ENCODE measurements at places on chromosomes 1 and 21.

- no peak for DNase-seq
These were observed 302.0 kb downstream of the DUSP10 start for GRCh38 chr1:221439747-221440501.

GRCh38 chr21:24045775-24046215 is 1561.5 kb downstream of the MRPL39 start:
- peak; percentile 48 for DNase-seq

DNA sequence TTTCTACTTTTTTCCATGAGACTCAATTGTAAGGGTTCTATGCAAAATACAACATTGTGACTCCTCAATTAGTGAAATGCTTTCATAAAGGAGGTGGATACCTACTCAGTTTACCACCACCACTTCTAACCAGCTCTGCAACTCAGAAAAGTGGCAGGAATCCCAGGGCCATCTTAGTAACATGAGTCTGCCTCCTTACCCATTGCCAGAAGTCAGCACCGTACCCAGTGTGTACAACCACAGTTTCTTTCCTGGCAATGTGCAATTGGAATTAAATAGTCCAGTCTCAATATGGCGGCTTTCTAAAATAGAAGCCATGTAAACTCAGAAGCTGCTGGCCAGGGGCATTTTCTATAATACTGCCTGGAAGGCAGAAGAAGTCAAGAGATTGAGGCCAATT is 32.1 kb downstream of the TESK2 start:
- no peak for DNase-seq

- no peak for DNase-seq
These were observed 6.4 kb downstream of the TMPRSS3 start for GRCh38 chr21:42389449-42389835.

GRCh38 chr1:85116856-85117255 is 68.6 kb upstream of the MCOLN3 start:
- DNase-seq, result peak; percentile 18

- no peak for DNase-seq
These were observed 36.6 kb downstream of the WNT3A start for GRCh38 chr1:228043281-228043848.

DNA sequence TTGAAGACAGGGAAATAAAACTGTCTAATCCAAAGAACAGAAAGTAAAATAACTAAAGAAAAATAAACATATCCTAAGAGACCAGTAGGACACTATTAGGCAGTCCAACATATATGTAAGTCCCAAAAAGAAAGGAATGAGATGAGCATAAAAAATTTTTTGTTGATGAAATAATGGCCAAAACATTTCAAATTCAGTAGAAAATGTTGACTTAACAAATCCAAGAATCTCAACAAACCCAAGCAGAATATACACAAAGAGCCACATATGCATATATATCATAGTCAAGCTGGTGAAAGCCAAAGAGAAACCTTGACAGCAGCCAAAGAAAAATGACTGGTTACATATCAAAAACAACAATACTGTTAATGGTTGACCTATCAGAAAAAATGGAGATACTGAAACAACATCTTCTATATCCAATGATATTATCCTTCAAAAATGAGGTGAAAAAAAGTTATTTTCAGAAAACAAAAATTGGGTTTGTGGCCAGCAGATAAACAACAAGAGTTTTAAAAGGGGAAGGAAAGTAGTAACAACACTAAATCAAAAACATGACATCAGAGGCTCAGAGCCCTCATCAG is 26.4 kb downstream of the ZNF644 start:
- DNase-seq, result no peak

GRCh38 chr1:109186733-109187086 is 27.0 kb upstream of the SARS1 start:
- DNase-seq, result no peak

DNA sequence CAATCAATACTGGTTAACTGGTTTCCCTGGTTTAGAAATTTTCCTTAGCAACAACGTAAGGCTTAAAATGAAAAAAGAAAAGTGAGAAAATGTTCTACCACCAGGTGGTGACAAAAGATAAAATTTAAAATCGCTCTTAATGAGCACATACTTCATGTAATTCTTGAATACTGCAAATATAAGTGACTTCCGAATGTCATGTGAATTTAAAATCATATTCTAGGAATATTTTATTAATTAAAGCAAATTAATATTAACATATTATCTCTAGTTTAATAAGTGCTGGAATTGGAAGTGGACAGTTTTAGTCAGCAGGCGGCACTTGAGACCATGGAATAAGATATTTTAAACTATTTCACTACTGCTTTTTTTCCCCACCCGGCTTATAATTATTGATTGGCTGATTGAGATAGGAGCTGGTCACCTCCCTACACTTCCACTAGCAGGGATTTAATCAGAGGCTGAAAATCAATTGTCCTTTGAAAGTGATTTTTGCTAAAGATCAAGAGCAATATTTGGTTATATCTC is 5.0 kb upstream of the ADAMTS1 start:
- DNase-seq, result peak; percentile 63

DNA sequence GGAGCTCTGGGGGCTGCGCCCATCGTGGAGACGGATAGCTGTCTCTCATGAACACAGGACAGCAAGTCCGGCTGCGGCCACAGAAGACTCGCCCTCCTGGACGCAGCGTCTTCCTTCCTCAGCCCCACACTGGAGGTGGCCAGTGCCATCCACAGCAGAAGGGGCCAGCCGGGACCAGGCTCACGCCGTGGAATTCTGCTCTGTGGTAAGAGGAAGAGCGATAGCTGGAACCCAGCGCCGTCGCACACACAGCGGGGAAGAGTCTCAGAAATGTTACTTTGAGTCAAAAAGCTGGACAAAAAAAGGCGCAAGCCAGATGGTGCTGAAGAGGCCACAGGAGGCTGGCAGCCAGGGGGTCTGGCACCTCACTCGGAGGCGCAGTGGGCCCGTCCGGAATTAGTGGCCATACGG is 113.9 kb upstream of the COL6A1 start:
- no peak for DNase-seq

- DNase-seq, result no peak
These were observed 6.7 kb upstream of the TSEN15 start for GRCh38 chr1:184044603-184045376.

GRCh38 chr21:29771491-29772066 is 168.2 kb downstream of the GRIK1 start:
- DNase-seq, result no peak

DNA sequence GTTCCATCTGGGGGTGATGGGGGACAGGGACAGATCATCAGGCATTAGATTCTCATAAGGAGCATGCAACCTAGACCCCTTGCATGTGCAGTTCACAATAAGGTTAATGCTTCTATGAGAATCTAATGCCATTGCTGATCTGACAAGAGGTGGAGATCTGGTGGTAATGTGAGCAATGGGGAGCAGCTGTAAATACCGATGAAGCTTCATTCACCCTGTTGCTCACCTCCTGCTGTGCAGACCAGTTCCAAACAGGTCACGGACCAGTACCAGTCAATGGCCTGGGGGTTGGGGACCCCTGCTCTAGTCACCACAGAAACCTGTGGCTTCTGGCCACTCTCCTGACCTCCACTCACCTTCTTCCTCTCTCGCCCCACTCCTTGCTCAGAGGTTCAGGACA is 229.9 kb downstream of the PTPRU start:
- no peak for DNase-seq

DNA sequence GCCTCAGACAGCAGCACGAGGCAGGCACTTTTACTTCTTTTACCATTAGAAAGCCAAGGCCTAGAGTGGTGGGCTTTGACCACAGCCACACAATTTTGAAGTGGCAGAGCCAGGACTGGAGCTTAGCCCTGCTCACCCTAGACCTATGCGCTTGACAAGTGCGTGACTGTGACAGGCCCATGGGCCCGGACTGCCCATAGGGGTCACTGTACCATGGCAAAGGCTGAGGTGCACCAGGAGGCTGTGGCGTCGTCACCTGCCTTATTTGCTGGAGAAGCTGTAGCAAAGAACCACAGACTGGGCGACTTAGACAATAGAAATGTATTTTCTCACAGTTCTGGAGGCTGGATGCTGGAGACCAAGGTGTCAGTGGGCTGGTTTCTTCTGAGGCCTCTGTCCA is 2.6 kb upstream of the TMEM82 start:
- peak; percentile 26 for DNase-seq

DNA sequence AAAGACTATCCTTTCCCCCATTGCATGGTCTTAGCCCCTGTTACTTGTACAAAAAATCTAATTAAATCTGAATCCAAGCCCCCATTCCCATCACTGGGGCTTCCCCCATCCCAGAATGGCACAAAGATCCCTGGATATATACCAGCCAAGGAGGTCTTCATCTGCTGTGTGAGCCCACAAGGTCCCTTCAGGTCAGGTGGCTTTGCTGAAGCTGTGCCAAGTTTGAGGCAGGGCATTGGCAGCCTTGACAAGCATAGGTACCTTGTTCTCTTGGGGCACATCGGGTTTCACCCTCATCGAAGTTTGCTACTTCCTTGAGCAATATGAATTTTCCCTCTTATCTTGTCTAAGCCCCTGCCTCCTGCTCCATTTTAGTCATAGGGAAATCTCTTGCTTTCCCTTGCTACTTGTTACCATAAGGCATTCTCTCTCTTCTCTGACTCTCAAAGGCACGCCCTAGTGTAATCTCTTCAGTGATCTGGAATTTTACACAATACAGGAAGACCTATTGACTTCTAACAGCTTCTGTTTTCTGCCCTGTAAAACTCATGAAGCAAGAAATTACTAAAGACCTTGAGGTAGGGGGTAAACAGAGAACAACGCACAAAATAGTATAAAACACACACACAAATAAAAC is 71.4 kb upstream of the COG2 start:
- DNase-seq, result peak; percentile 13

DNA sequence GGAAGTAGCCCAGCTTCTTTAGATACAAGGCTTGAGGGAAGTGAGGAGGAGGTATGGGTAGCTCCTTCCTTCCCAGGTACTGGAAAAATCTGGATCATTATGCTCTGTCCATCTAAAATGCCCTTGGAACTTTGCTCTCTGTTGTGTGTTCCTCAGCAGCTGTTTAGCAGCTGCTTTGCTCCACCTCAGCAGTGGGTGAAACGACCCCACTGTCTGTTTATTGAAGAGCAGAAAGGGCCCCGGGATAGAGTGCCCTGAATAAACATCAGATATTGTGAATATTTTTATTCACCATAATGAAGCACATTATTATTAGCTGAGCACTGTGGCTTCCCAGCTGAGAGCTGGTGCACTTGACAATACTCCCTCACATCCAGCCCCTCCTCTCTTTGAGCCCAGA is 237.9 kb downstream of the PBX1 start:
- DNase-seq, result no peak

GRCh38 chr1:246147524-246148461 is 359.3 kb downstream of the SMYD3 start:
- no peak for DNase-seq

DNA sequence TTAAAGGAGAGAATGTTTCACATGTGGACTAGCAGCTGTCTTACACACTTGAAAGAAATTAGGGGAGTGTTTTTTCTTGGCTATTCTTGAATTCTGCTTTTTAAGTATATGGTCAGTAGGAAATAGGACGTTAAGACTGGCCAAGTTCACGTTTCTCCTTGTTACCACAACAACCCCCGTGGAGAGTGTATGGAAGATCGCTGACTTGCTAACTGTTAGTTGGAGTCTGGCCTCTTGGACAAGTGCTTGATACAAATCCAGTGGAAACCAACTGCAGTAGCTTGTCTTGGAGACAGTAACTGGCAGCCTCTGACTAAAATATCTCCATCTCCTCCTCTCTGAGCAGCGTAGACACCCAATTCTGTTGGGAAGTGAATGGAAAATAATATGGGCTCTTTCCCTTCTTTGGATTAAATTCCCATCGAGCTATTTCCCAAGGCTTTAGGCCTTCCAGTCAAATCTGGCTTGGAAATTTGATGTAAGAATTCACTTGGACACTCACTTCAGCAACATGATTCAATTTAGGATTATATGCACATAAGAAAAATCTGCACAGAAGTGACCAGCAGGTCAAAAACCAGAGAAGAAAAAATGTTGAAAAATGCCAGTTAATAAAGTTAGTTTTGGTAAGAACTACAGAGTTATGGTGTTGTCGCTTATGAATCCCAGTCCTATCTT is 3.6 kb upstream of the NFIA start:
- peak; percentile 39 for DNase-seq

- DNase-seq, result no peak
These were observed 50.7 kb upstream of the GPR157 start for GRCh38 chr1:9179463-9180110.

DNA sequence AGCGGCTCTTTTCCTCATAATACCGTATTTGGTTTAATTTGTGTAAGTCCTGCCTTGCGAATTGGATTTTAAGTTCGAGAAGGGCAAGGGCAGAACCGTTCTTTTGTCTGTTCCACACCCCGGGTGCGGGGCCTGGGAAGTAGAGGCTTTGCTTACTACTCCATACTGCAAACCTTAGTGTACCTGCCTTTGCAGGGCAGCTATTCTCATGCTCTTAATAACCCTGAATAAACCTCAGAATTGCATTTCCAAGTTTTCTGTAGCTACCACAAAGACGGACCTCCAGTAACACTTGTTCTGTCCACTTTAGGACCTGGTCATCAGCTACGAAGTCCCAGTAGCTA is 657 bp upstream of the HNRNPU start:
- peak; percentile 56 for DNase-seq

GRCh38 chr1:6667139-6667538 is 34.5 kb downstream of the DNAJC11 start:
- no peak for DNase-seq

DNA sequence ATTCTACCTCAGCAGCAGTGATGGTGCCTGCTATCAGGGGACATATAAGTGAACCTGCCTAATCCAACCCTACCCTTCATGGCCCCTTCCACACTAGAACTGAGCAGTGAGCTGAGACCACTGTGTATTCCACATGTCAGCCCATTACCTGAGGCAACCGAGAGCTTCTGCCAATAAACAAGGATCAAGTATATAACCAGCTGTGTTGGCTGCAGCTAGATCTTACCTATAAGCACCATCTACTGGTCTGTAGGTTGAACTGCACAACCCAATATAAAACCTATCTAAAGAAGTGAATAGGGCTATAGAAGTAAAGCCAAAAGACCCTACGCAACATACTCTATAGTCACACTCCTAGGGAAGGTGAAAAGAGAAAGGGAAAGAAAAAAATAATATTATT is 376.9 kb downstream of the HHIPL2 start:
- DNase-seq, result peak; percentile 71

DNA sequence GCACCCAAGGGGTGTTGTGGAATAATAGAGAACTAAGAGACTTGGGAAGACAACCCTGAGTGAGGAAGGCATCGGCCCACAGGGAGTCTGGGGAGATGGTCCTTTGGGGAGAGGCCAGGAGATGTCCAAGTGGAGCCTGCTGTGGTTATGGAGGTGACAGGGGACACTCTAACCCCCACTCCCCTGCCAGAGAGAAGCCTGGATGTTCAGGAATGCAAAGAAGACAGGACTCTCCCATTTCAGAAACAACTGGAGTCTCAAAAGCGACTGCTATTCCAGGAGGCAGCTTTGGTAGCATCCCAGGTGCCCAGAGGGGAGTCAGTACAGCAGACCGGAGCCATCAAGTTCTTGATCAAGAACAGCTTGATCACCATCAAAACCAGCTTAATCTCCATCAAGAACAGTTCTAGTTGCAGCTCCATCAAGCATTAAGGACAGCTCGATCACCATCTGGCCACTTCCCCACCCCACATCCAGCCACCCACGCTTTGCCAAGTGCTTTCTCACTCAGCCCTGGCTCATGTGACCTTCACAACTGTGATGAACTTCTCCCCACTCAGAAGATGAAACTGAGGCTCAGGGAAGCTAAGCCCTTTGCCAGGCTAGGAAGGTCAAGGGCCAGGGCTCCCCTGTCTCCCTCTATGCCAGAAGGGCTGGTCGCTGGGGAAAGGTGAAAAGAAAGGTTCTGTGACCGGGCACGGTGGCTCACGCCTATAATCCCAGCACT is 743 bp downstream of the CD52 start:
- peak; percentile 57 for DNase-seq

All from hematopoietic multipotent progenitor cell treated with erythropoietin and hydrocortisone succinate and interleukin-3 and kit ligand, for 6 days (in vitro differentiated cells).